ENCODE measurements at places on chromosomes 5 and 9. TPM values are rescaled to one million over a fixed set of nuclear protein-coding genes. Genes with fewer than 3 reads are reported as not detected.

DNA sequence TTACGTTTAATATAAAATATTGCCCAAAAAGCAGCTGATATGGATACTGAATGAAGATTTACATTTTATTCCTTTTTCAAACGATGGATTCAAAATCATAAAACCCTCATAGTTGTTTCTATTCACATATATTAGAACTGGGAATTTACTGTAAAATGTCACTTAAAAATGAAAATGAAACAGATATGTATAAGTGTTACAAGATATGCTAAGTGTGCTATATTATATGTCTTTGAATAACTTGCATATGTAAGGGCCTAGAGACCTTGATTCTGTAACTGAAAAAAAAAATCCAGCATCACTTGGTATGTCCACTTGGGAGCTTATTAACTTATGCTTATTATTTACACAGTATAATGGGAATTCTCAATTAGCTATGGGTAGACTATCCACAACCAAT lies 43.2 kb downstream of the RFX3 start:
- DNase-seq = no peak
- H3K4me3 ChIP-seq = no peak overlapping the region
- H3K27ac ChIP-seq = no peak overlapping the region
- no peaks in the 10 kb centered on the region for H3K27me3 ChIP-seq
- H3K4me1 ChIP-seq = no peaks in the 10 kb centered on the region

GRCh38 chr5:18675041-18675440 lies 1040.8 kb downstream of the TAF11L14 start:
- no peaks in the 10 kb centered on the region for H3K36me3 ChIP-seq
- H3K4me1 ChIP-seq = no peaks in the 10 kb centered on the region
- no peak overlapping the region for H3K4me3 ChIP-seq
- no peak for DNase-seq

DNA sequence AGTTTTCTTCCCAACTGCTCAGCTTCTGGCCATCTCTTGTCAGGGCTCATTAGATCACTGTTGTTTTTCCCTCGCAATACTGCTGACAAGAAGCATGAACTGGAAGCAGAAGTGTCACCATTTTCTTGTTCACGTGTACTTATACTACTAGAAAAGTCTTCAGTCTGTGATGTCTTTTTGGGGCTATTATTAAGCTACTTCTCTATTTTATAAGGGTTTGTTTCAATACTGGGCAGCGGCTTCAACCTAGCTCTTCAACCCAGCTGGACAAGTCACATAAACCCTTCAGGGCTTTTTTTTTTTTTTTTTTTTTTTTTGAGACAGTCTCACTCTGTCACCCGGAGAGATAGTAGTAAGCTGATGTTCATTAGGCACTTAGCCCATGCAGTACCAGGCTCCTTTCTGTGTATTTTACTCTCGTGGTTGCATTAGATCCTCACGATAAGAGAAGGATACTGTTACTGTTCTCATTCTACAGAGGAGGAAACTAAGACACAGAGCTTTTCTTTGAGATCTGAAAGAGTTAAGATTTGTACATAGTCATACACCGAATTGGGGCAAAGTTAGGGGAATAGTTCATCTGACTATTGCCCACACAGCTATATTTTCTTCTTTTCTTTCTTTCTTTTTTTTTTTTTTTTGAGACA lies 20.5 kb downstream of the RAPGEF1 start:
- H3K27me3 ChIP-seq = no peaks in the 10 kb centered on the region
- no peaks in the 10 kb centered on the region for H3K36me3 ChIP-seq
- H3K4me3 ChIP-seq = no peak overlapping the region

DNA sequence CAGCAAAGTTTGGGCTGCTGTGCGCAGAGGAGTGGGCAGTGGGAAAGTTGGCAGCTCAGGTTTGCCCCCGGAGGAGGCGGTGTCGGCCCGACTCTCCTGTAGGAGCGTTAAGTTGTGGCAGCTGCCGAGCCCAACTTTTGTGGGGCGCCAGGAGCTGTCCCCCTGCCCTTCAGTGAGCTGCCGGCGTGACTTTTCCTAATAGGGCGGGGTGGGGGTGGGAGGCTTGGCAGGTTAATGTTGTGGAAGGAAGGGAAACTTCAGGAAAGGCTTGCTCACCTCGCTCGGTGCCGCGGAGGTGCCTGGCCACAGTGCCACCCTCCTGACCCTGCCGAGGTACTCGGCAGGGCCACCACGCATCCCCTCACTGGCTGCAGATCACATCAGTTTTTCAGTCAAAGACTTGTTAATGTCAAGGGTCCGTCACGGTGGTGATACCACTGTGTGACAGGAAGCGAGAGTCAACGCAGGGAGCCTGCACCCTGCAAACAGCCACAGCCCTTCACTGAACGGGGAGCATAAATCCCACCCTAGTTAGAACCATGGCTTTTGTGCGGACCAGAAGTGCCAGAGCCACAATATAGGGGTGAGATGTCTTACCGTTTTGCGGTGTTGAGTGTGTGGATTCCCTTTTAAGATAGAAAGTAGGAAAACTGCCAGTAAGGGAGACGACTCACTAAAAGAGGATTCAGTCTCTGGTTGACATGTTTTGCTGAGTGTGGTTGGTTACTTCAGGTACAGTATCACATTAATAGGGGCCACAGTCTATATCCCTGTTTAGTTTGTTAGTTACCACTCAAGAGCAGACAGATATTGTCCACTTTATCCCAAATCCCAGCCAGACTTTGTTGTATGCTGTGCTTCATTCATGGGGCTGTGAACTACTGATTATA lies 796 bp downstream of the LNPEP start:
- no peaks in the 10 kb centered on the region for H3K27me3 ChIP-seq
- peak overlapping the region; percentile 91 for H3K27ac ChIP-seq

GRCh38 chr9:84701801-84702200 lies 32.3 kb downstream of the NTRK2 start:
- no peak overlapping the region for H3K27ac ChIP-seq
- no peaks in the 10 kb centered on the region for H3K36me3 ChIP-seq
- H3K27me3 ChIP-seq = no peaks in the 10 kb centered on the region

GRCh38 chr9:34559624-34560455 lies 29.7 kb downstream of the CNTFR start:
- peaks cover 48% of the 10 kb centered on the region for H3K4me1 ChIP-seq
- peak; percentile 84 for DNase-seq
- peak overlapping the region; percentile 81 for H3K27ac ChIP-seq
- no peaks in the 10 kb centered on the region for H3K36me3 ChIP-seq
- no peak overlapping the region for H3K4me3 ChIP-seq
- H3K27me3 ChIP-seq = no peaks in the 10 kb centered on the region

DNA sequence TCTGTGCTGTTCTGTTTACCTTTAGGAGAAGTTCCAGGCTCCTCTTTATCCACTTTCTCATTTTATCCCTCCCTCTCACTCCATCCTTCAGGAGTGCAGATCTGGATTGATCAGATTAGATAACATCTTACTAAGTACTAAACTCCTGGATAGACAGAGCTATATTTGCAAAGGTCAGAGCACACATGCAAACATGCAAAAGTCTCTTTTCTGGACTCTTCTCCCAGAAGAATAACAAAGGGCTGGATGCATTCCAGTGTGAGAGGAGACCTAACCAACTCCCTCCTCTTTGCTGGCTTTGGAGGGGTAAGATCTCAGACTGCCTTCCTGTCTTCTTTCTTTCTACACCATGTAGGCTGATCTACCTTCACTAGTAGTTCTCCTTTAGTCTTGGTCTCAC lies 21.4 kb downstream of the GARNL3 start:
- peaks cover 5% of the 10 kb centered on the region for H3K4me1 ChIP-seq
- H3K27me3 ChIP-seq = no peaks in the 10 kb centered on the region
- H3K4me3 ChIP-seq = no peak overlapping the region
- no peak overlapping the region for H3K27ac ChIP-seq
- no peaks in the 10 kb centered on the region for H3K36me3 ChIP-seq

- H3K27me3 ChIP-seq = peaks cover 83% of the 10 kb centered on the region
- no peaks in the 10 kb centered on the region for H3K4me1 ChIP-seq
- no peaks in the 10 kb centered on the region for H3K36me3 ChIP-seq
- no peak for DNase-seq
These were observed 8.1 kb downstream of the MCIDAS start for GRCh38 chr5:55218967-55219366.

DNA sequence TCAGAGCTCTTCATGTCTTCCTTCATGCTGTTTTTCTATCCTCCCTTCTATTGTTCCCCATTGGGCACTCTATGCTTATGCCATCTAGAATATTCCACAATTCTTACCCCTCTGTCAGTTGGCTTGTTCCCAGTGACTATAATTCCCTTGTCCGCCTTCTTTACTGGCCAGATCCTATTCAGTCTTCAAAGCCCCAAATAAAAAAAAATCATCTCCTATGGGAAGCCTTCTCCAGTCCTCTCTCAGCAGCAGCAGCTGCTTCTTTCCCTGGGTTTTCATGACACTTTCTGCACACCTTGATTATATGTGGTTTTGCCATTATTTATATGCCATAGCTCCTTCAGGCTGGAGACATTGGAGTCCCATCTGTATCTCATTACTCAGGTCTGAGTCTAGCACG lies 54.6 kb upstream of the TNFAIP8 start:
- no peak overlapping the region for H3K27ac ChIP-seq
- H3K36me3 ChIP-seq = no peaks in the 10 kb centered on the region
- no peak for DNase-seq
- no peaks in the 10 kb centered on the region for H3K27me3 ChIP-seq

GRCh38 chr5:178467205-178467567 lies 123.0 kb downstream of the COL23A1 start:
- no peaks in the 10 kb centered on the region for H3K36me3 ChIP-seq
- H3K27me3 ChIP-seq = no peaks in the 10 kb centered on the region
- no peak for DNase-seq

DNA sequence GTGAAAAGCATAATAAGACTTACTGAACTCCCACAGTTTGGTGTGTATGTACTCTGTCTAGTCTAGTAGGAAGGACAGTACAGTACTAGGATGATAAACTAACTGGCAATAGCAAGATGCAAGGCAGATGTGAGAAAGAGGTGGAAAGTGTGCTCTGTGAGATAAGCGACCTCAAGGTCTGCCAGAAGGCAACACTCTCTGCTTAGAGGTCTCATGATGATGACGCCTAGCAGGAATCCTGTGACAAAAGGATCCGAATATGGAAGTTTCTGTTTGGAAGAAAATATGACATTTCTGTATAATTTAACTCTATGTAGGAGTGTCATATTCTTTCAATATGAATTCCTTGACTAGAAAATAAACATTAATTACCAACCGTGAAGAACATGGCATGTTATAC lies 112.2 kb downstream of the PLPPR1 start:
- H3K27ac ChIP-seq = no peak overlapping the region
- no peak overlapping the region for H3K4me3 ChIP-seq
- H3K4me1 ChIP-seq = no peaks in the 10 kb centered on the region
- no peak for DNase-seq
- H3K27me3 ChIP-seq = no peaks in the 10 kb centered on the region

PTGES gene
- 1.4 TPM for total RNA-seq

SECISBP2 gene
- 20.5 TPM for total RNA-seq

INSYN2B gene
- 3.9 TPM for total RNA-seq
